ENCODE measurements at places on chromosomes 2 and 18.

GRCh38 chr18:61998957-61999356 is 106.2 kb upstream of the RNF152 start:
- DNase-seq = no peak

- no peak for DNase-seq
These were observed 309.3 kb downstream of the GBX2 start for GRCh38 chr2:235858881-235859280.

DNA sequence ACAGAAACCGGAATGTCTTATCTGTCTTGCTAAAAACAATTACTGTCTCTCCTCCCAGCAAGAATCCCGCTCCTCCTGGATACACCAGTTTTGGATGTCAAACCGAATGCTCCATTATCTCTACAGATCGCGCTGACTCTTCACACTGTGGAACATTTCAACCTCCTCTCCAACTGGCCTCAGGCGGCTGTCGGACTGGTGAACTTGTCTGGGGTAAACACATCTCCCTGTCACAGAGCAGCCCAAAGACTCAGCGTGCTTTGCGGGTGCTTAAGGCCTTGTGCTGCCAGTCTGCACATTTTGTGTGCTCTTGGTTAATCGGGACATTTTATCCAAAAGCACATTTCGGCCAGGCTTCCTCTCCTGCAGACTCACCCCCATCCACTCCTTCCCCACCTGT is 173.1 kb downstream of the ICOS start:
- DNase-seq = no peak

DNA sequence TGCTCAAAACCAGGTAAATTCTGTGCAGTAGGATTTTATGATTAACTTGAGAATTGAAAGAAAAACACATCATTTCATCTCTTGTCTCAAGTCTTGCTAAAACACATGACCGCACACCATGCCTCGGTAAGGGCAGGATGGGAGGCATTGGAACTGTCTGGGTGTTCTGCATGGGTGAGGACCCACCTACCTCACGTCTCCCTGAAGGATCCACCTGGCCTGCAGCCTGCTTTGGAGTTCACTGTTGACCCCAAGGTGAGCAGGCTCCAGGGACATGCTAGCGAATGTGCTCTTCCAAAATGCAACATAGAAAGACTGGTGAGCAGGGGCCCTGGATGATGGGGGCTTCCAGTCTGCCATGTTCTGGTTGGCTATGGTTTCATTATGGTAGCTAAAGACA is 131.5 kb downstream of the NCK2 start:
- DNase-seq = no peak

DNA sequence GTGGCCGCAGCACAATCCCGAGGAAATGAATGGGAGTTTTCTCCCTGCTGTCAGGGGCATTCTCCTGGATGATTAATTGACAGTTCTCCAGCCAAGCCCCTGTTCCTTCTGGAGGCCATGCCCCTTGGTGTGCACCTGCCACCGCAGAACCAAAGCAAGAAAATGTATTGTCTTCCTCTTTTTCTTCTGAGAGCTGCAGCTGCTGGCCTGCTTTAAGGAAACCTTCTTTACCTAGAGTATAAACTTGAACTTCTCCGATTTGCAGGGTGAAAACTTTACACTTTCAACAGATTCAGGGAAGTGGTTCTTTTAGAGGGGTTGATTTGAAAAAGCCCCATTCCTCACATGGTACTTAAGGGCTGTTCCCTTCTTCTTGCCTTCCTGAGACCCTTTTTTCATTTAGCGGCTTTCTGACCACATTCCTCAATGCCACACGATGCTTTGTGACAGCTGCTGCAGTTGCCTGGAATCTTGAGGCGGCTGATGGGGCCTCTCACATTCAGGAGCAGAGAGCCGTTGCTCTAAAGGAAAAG is 402.8 kb downstream of the TXNL1 start:
- DNase-seq = no peak

DNA sequence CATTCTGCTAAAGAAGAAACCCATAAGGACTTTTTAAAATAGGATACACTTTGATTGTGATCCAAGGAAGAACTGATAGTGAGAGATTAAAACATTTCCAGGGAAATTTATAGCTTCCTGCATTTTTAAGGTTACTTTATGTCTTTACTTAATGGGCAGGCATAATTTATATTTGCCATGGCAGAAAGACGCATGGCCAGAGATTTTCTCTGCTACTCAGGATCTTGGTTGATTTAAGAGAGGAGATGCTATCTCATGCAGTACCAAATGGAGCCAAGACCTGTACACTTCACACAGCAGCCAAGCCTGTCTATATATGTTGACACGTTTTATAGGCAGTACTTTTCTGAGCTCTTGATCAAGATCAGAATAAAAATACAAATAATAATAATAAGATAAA is 60.9 kb upstream of the NT5C1B start:
- no peak for DNase-seq

GRCh38 chr18:35030277-35030989 is 10.8 kb upstream of the MAPRE2 start:
- DNase-seq = no peak

DNA sequence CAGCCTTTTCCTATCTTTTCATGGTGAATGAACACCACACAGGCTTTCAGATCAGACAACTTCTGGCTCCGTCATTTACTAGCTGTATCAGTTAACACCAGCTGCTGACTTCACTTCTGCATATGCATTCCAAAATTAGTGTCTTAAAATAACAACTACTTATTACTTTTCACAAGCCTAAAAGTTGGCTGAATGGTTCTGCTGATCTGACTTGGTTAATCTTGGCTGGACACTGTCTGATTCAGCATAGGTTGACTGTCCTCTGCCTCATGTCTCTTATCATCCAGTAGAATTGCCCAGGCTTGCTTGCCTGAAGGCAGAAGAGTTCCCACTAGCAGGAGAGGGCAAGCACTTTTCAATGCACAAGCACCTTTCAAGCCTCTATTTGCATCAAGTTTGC is 72.7 kb downstream of the MARCHF4 start:
- DNase-seq = no peak

GRCh38 chr2:85667561-85668008 is 414 bp downstream of the SFTPB start:
- no peak for DNase-seq

DNA sequence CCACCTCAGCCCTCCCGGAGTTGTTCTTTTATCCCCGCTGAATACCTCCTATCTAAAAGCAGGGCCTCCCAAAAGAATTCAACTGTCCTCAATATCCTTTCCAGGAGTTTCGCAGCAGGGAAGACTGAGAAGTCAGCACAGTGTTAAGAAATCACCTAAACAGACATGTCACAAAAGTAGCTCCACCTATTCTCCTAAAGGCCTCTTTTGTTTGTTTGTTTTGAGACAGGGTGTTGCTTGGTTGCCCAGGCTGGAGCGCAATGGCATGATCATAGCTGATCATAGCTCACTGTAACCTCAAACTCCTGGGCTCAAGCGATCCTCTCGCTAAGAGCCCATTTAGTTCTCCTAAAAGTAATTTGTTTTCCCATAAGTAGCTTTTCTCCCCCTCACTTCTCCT is 53.8 kb downstream of the TEX44 start:
- no peak for DNase-seq

- no peak for DNase-seq
These were observed 187.0 kb downstream of the MREG start for GRCh38 chr2:215826376-215826775.

DNA sequence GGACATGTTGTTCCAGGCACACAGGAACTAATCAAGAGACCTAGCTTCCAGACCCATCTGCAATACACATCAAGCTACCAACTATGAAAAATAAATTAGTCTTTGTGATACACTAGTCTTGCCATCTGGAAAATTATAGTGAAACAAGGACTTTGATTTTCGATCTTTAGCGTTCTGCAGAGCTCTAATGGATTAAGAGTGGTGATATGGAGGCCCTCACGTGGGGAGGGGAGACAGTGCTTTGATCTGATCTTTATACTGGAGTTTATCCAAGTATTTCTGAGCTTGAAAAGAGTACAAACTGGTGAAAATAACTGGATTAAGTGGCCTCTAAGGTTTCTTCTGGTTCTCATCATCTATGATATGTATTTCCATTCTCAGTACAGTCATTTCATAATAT is 273.4 kb upstream of the CDH7 start:
- DNase-seq = no peak

- DNase-seq = peak; percentile 61
These were observed 93.9 kb upstream of the LGALSL start for GRCh38 chr2:64359892-64360657.

DNA sequence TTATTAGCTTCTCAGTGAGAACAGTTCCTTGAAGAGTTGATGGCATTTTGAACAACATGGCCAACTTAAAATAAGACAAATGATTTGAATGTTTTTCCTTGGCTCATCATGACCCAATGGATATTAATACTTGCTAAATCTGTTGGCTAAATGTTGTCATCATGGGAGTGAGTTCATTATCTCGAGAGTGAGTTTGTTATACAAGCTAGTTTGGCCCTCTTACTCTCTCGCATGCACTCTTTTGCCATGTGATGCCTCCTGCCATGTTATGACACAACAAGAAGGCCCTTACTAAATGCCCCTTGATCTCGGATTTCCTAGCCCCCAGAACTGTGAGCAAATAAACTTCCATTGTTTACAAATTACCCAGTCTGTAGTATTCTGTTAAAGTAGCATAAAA is 22.9 kb upstream of the SANBR start:
- DNase-seq = no peak

- no peak for DNase-seq
These were observed 38.9 kb upstream of the MGAT4A start for GRCh38 chr2:98769784-98770183.

DNA sequence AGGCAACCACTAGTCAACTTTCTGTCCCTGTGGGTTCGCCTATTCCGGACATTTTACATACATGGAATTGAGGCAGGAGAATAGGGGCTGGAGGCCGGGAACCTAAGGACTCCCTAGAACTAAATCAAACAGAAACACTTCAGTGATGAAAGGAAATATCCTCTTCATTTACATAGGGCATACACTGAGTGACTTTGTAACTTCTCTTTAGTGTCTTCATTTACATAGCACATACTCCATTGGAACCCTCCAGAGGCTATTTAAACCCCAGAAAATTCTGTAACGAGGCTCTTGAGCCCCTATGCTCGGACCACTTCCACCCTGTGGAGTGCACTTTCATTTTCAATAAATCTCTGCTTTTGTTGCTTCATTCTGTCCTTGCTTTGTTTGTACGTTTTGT is 56.5 kb downstream of the CCDC195 start:
- no peak for DNase-seq

DNA sequence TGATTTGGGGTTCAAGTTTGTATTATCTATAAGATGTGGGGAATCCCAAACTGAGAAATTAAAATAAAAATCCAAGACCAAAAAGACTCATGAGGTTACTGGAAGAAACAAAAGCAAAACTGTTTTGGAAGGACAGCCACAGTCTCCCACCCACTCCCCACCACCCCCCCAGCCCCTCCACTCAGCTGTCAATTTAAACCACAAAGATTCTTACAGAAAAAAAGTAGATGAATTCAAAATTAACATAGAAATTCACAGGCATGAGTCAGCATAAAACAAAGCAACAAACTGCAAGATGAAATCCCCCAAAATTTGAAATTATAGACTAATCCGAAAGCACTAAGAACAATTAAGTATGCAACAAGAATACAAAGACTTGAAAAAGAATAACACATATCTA is 12.1 kb downstream of the MAP4K3 start:
- no peak for DNase-seq

DNA sequence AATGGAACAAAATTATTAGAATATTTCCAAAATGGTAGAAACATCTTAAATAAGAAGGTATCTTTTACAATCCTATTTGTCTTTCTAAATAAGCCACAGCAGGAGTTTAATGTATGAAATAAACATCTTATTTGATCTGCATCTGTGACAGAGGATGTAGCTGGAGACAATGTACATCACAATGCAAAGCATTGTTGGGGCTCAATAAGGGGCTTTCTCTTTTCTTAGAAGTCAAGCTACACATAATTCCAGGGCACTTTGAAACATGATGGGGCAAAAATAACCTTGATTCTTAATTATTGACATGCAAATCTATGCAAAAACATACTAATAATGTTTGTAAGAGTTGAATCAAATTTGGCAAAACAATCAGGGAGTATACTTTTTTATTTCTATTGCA is 255.1 kb downstream of the DSC3 start:
- DNase-seq = no peak

GRCh38 chr2:170163411-170164065 is 14.4 kb upstream of the MYO3B start:
- DNase-seq = no peak

DNA sequence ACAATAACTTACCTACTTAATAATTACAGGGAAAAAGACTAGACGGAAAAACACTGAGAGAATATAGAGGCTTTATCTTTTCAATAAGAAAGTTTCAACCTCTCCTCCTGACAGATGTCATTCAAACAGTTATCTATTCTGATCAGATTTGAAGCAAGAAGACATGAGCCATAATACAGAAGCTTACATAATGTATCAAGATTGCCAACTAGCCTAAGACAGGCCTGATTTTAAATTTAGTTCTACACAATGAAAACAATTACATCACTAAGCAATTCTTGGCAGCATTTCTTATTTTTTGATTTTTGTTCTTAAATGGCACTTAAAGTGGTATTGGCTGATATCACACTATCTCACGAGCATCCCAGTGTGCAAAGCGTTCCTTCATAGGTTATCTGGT is 41.6 kb downstream of the GPR155 start:
- no peak for DNase-seq

GRCh38 chr2:37415128-37415820 is 70.8 kb downstream of the QPCT start:
- DNase-seq = no peak

- no peak for DNase-seq
These were observed 26.0 kb upstream of the IGFBP2 start for GRCh38 chr2:216607277-216607560.

- no peak for DNase-seq
These were observed 70.8 kb downstream of the LRP2 start for GRCh38 chr2:169291517-169291916.

DNA sequence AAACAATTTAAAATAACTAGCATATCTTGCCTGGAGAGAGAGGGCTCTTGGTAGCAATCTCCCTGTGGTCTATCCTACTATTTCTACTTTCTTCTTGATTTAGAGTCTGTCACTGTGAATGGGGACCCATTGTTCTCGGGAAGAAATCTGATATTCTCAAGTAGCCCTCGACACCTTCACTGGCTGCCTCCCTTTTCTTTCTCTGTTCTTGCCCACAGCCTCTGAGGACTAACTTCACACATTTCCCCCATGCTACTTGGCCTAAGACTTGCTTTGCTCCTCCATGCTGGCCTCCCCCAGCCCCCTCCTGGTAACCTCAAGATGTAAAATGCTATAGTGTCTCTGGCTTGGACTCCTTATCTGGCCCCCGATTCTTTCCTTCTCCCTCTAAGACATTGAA is 58.8 kb upstream of the NT5C1B start:
- DNase-seq = no peak

- no peak for DNase-seq
These were observed 25.7 kb downstream of the SRBD1 start for GRCh38 chr2:45585267-45585861.

Data from activated T-cell treated with anti-CD3 and anti-CD28 coated beads for 24 hours (primary cell).